Femur (tissue), 1 donor: ENCODE measurements at places on chromosomes 12 and 14.

DNA sequence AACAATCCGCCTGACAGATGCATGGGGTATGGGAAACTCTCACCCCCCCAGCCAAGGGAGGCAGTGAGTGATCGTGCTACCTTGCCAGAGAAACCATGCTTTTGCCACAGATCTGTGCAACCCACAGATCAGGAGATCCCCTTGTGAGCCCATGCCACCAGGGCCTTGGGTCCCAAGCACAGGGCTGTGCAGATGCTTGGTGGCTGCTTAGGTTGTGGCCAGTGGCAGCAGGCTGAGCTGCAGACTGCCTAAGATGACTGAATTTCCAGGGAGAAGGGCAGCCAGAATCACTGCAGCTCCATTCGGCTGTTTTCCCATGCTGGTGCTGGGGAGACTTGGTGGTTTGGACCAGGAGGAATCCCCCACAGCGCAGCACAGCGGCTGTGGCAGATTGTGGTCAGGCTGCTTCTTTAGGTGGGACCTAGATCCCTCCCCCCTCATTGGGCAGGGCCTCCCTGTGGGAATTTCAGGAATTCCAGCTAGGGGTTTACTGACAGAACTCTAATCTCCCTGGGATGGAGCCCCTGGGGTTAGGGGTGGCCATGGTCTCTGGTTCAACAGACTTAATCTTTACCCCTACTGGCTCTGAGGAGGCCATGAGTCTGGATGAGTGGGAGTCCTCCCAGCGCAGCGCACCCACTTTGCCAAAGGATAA lies 264.6 kb upstream of the DAAM1 start:
- DNase-seq: no peak

GRCh38 chr12:67625004-67625403 lies 23.5 kb upstream of the DYRK2 start:
- no peak for DNase-seq

- DNase-seq: no peak
Observed at GRCh38 chr14:99590746-99591555, 13.1 kb downstream of the CCDC85C start.

- DNase-seq: no peak
Observed at GRCh38 chr14:104400355-104400754, 179.2 kb upstream of the C14orf180 start.

DNA sequence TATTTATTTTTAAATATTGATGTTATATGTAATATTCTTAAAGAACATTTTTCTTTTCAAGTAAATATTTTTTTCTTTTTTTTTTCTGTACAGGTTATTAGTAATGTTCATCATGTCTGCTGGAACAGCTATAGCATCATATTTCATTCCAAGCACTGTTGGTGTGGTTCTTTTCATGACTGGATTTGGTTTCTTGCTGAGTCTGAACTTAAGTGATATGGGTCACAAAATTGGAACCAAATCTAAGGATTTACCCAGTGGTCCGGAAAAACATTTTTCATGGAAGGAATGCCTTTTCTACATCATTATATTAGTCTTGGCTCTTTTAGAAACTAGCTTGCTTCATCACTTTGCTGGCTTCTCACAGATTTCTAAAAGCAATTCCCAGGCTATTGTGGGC lies 23.2 kb downstream of the PCNX4 start:
- no peak for DNase-seq

DNA sequence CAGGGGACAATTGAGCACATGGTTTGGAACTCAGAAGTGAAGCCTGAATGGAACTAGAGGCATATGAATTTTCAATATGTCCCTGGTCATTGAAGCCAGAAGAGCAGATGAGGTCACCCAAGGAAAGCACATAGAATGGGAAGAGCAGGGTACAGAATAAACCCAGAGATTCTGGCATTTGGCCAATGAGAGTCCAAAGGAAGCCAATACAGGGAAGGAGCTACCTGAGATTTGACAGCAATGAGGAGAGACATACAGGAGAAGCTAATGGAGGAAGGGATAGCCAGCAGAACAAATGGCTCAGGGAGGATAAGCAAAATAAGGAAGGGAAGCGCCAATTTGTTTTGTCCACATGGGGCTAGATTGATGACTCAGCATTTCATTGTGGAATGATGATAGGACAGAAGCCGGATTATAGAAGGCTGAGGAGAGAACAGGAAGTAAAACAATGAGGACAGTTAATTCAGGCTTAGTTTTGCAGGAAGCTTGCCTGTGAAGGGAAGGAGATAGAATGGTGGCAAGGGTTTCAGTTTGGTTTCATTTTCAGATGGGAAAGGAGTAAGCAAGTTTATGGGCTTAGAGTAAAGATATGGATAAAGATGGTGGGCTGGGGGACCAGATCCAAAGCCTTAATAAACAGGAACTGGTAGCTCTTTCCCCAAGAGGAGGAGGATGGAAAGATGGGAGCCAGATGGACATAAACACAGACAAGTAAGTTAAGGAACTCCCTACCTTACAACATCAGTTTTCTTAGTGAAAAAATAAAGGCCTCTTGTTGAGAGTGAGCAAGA lies 3.2 kb upstream of the SPTSSA start:
- DNase-seq: no peak

DNA sequence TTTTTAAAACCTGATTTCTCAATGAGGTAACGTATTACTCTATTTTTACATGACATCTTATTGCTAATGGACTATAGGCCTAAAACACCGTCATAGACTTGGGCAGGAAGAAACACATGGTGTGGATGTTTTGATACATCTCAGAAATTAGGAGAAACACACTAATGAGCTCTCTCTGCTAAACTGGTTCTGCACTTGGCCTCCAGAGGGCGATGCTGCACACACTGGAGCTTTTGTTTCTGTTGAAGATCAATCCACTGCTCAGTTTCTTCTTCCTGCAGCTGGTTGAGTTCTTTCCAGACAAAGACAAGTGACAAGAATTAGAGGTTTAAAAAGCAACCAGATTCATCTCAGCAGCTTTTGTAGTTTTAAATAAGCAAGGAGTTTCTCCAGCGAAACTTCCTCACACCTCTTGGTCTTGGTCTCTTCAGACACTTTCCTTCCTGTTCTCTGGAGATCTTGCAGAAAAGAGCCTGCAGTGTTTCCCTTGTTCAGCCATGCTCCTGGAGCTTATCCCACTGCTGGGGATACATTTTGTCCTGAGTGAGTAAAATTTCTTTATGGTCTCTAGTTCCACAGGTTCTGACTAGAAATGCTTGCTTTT lies 178.5 kb upstream of the OR4E1 start:
- no peak for DNase-seq

- DNase-seq: no peak
Observed at GRCh38 chr14:76257111-76257803, 105.5 kb downstream of the GPATCH2L start.

GRCh38 chr12:32533971-32534590 lies 134.7 kb downstream of the FGD4 start:
- DNase-seq: peak; percentile 45

DNA sequence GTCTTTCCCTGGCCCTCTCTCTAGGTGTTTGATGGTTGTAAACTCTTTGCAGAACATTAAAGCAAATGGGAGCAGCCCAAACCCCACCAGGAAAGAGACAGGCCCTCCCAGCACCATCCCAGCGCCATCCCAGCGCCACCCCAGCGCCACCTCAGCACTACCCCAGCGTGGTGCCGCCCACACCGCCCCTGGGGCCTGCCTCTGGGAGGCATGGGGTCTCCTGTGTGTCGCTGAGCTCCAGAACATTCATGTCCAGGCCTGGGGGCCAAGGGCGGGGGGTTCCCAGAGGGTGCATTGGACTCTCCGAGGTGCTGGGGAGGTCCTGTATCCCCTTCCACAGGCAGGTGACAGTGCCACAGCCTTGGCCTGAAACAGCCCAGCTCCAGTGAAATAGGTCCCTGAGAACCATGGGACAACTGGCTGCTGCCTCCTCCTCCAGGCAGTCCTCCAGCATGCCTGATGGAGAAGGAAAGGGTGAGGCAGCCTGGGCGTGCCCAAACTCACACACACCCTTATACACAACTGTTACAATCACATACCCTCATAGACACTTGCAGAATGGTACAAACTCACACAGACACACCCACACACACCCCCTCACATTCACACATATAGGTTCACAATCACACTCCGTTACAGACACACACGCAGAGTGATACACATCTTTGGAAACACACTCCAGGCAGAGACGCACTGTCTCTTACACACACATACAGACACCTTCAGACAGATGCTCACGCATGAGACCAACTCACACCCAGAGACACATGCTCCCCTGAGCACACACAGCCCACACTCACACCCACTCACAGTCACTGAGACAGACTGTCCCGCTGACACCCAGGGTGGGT lies 44.4 kb upstream of the NCOR2 start:
- DNase-seq: no peak

DNA sequence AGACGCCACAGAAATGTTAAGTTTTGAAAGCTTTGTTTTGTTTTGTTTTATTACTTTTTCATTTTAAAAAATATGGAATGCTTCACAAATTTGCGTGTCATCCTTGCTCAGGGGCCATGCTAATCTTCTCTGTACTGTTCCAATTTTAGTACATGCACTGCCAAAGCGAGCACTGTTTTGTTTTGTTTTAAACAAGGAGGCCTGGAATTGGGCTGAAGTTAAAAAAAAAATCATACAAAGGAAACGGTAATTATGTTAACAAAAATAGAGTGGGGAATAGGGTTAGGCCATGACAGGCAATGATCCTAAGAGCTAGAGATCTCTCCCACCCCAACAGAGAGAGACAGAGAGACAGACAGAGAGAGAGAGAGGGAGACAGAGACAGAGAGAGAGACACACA lies 57.0 kb downstream of the ZFP36L1 start:
- no peak for DNase-seq

GRCh38 chr14:19801118-19801464 lies 2.5 kb upstream of the OR4N2 start:
- DNase-seq: no peak

DNA sequence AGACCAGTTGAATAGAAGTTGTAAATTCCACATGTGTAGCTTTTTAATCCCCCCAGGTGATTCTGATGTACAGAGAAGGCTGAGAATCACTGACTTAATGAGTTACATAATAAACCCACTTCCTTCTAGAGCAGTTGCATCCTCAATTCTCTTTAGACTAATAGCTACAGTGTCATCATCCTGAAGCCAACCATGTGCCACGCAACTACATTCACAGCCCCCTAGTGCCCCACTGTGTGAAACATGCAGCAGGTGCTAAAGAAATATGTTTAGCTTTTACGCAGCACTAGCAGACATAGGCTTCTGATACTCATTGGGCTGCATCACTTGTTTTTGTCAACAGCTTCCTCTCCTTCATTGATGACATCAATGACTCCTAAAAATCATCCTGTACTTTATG lies 1168.3 kb downstream of the BCL11B start:
- no peak for DNase-seq

GRCh38 chr12:124694250-124694649 lies 126.8 kb upstream of the NCOR2 start:
- no peak for DNase-seq

- DNase-seq: peak; percentile 100
Observed at GRCh38 chr12:31728917-31729640, at the start of gene AMN1. Gene AMN1 (minus strand): TSS chr12:31729021. CDS start chr12:31729008, 13 bp downstream.

DNA sequence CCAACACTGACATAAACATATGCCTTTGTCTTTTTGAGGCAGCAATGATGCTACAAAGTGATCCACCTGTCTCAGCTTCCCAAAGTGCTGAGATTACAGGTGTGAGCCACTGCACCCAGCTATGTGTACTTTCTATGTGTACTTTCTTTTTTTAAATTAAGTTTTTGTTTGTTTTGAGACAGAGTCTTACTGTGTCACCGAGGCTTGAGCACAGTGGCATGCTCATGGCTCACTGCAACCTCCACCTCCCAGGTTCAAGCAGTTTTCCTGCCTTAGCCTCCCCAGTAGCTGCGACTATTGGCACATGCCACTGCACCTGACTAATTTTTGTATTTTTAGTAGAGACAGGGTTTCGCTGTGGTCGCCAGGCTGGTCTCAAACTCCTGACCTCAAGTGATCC lies 172.5 kb upstream of the ALG10B start:
- no peak for DNase-seq
